Retina (tissue), 1 donor: ENCODE measurements at places on chromosomes 5 and 9.

GRCh38 chr9:752201-752600, 89.3 kb upstream of the DMRT1 start:
- no peak for DNase-seq

DNA sequence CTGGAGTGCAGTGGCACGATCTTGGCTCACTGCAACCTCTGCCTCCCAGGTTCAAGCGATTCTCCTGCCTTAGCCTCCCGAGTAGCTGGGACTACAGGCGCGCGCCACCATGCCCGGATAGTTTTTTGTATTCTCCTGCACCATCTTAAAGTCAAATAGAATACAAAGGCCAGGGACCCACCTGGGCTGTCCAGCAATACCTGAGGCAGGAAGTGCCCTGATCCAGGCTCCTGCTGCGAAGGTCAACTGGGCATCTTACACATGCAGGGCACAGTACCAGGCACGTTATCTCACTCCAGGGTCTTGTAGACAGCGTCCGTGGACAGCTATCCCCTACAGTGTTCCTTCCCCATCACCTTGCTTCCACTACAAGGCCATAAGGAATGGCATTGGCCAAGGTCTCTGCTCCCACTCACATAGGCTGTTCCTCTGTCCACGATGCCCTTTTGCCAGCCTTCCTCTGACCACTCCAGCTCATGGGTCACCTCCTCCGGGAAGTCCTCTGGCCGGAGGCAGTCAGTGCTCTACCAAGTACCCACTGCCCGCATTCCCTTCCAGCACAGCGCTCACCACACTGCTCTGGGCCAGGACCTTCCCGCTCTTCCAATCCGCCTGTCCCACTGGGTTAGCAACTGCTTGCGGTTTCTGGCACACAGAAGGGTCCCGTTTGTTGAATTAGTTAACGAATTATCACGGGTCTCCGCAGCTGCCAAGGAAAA, 978 bp downstream of the P4HA2 start:
- no peak for DNase-seq

DNA sequence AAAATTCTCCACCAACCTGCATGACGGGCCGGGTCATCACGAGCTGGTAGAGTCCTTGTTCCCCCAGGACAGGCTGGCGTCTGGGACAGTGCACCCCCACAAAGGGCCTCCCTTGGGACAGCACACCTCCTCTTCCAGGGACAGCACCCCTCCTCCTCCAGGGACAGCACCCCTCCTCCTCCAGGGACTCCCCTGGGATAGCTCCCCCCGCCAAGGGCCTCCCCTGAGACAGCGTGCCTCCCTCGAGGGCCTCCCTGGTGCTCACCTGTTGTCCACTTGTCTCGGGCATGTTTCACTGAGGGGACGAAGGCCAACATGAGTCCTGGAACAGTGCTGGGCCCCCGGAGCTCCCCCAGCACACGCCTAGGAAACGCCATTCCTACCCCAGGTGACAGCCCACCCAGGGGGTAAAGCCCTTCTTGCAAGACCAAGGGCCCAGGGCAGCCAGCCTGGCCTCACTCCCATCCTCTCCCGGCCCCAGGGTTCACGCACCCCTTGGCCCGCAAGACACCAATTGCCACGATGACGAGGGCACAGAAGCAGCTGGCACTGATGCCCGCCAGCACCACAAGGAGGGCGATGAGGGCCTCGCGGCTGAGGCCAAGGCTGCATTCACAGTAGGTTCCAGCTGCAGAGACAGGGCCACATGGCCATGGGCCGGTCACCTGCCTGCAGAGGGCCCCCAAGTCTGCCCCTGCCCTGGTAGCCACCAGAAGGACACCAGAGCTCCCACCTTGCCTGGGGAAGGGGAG, 531 bp downstream of the TMEM210 start:
- DNase-seq: no peak

DNA sequence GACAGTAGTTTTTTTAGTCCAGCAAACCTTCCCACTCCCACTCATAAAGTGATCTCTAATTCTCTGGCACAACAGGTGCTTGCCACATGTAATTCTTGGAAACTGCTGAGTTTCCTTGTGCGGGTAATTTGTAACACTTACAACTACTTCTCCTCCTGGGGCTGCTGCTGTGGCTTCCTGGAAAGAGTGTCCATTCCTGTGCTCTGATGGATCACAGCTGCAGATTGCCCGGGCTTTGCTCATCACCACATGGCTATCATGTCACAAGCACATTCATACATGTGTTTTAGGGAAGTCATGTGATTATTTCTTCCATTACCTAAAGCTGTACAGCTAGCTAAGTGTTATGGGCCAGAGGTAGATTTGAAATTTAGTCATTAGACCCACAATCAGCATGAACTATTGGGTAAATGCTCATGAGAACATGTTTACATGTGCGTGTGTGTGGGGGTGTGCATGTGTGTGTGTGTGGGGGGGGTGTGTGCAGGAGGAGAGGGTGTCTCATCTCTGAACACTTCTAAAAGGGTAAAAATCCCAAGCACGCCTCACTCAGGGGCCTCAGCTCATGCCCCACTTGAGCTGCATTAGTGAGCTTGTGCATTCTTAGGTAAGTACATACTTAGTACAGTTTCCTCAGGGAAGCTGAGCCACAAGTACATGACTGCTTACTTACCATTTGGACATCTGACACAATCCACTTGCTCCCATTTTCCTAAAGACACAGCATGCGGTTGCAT, 118.1 kb upstream of the CCDC112 start:
- DNase-seq: no peak

GRCh38 chr5:62937661-62938558, 359.3 kb downstream of the LRRC70 start:
- no peak for DNase-seq

DNA sequence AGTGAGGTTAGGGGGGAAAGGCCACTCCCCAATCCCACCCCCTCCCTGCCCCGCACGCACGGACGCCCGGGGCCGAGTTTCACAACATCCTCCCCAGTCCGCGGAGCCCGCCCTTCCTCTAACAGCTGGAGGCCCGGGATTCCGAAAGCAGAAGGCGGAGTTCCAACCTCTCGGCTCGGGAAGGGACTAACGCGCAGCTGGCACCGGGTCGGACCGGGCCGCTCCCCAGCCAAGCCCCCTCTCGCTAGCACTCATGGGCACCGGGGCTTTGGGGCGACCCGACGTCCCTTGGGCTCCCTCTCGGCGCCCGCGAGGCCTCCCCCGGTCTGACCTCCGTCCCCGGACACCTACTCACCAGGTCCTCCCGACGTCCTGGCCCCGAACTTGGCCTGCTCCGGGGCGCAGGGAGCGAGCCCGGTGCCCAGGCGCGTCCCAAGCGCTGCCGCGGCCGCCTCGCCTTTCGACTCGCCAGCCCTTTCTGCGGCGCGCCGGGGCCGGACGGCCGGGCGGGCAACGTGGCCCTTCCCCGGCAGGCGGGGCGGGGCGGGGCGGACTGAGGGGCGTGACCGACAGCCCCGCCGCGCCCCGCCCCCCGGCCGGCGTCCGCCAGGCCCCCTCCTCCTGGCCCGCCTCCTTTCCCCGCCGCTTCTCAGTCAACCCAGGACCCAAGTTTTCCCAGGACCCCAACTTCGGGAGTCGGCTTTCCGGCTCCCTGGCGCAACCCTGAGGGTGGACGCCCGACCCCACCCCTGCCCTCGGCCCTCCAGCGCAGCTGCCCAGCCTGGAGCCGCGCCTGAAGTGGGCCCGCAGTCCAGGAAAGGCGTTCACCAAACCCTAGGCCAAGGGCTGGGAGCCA, at the start of gene MGAT1:
TSS of gene MGAT1 (minus strand) at position 482 of the 856 bp plus-strand sequence. CDS start 9,835 bp downstream, outside the sequence.
- peak; percentile 75 for DNase-seq

DNA sequence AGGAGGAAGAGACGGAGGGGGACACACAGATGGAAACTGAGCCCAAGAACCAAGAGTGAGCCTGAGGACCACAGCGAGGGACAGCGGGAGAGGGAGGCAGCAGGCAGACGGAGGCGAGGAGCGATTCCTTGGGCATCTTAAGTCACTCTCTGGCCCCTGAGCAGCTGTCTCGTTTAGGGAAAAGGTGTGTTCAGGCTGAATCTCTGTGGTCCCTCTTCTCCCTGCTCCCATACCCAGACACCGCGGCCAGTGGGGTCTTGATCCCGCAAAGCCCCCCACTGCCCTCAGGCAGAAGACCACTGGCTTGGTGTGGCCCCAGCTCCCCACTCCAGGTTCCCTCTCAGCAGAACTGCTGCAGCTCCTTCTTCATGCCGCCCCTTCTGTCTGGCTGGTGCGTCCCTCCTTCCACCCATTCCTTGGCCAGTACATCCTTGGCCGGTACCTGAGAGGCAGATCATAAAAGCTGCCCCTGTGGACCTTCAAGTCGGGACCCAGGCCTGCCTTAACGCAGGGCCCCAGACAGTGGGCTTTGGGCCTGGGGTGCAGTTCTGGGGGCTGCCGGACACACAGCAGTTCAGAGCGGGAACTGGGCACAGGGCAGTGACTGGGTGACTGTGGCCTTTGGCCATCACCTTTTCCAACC, 5.8 kb upstream of the RALGDS start:
- DNase-seq: no peak

- DNase-seq: no peak
These were observed 147.5 kb upstream of the FBXL17 start for GRCh38 chr5:108529381-108529780.

DNA sequence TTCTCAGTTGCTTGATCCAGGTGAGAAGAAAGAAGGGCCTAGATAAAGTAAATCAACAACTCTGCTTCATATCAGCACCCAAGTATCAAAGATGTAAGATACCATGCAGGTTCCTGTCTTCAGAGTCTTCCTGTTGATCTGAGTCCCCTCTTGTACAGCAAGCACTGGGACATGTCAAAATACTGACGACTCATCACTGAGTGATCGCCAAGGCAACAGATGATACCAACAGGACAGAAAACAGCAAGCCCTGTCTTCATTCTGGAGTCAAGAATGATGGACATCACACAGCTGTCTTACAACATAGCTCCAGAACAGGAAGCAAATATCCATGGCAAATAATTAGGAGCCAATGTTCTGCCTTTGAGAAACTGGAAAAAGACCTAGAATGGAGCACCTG, 83.7 kb downstream of the TARS1 start:
- no peak for DNase-seq

DNA sequence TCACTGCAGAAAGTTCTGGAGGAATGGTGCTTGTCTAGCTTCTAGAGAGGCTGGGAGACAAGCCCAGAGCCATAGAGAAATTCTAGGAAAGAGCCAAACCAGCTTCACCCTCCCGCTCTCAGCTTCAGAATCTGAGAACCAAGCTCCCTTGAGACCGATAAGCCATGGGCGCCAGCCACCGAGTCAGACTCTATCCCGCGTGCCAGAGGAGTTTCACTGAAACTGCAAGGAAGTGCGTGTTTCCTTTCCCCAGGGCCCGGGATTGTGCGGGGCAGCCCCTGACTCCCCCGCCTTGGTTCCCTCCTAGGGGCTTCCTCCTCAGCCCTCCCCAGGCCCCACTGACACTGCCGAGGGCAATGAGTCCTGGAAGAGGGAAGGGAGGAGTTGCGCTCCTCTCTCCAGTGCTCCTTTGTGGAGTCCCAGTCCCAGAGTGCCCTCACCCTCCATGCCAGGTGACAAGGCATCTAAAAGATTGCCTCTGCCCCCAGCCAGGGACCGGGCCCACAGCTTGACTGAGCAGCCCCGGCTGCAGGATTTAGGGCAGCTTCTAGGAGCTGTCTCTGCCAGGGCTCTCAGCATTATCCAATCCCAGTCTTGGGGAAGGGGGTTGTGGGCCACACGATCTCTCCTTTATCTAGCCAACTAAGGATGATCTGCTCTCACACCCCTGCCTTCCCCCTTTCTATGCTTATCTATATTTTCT, 18.4 kb upstream of the TCF7 start:
- no peak for DNase-seq
